Pulmonary artery endothelial cell (primary cell): ENCODE measurements at places on chromosomes 1 and 21.

GRCh38 chr1:2237773-2238172 lies 9.7 kb downstream of the SKI start:
- no peak for DNase-seq

DNA sequence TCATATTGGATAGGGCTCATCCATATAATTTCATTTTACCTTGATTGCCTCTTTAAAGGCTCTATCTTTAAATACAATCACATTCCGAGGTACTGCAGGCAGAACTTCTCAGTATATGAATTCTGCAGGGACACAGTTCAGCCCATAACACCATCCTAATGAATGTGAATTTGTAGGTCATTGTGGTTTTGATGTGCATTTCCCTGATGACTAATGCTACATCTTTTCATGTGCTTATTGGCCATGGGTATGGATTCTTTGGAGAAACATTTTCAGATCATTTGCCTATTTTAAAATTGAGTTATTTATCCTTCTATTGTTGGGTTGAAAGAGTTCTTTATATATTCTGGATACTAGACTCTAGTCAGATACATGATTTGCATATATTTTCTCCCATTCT lies 9.6 kb upstream of the RPS6KC1 start:
- no peak for DNase-seq

GRCh38 chr21:44466351-44466954 lies 11.1 kb downstream of the LRRC3 start:
- DNase-seq = no peak

DNA sequence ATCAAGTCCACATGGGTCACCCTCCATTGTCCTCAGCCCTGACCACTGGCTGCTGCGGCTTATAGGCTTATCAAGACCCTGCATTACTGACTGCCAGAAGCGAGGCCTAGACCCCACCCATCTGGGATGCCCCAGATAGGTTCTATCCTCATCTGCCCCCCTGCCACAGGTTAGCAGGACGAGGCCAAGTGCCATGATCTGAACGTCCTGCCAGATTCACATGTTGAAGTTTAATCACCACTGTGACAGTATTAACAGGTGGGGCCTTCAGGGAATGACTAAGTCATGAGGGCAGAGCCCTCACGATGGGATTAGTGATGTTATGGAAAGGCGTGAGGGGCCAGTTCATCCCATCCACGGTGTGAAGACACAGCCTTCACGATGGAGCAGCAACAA lies 6.2 kb upstream of the CPLANE2 start:
- DNase-seq = no peak

DNA sequence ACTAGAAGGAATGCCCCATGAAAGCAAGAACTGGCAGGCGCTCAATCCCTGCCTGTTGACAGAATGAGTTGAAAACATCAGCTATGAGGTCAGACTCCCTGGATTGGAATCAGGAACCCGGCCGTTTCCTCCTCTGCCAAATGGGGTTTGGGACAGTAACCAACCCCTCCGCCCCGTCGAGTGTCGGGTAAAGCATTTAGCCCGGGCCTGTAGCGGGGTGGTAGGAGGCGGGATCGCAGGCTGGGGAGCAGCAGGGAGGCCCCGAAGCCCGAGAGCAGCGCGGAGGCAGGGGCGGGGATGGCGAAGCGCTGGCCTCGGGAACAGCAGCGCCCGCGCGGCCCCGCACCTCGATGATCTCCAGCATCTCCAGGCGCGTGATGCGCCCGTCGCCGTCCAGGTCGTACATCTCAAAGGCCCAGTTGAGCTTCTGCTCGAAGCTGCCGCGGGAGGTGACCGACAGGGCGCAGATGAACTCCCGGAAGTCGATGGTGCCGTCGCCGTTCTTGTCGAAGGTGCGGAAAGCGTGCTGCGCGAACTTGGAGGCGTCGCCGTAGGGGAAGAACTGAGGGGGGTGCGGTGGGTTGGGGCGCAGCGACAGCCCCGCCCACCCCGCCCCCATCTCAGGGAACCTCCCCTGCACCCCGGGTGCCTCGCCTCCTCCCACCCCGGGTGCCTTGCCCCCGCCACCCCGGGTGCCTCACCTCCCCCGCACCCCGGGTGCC lies 7.5 kb downstream of the HPCAL4 start:
- DNase-seq = no peak

DNA sequence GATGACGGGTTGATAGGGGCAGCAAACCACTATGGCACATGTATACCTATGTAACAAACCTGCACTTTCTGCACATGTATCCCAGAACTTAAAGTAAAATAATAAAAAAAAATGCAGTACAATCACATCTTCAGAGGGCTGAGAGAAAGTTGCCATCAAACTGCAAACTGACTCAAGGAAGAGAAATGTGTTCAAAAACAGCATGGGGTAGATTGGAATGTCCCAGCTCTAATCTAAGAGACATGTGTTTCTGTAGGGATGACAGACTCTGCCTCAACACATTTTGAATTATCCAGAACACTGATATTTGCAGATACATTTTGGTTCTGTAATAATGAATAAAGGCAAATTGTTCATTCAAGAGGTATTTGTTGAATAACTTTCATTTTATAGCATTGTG lies 171.2 kb upstream of the RUNX1 start:
- DNase-seq = no peak

GRCh38 chr1:22494144-22494543 lies 42.5 kb downstream of the ZBTB40 start:
- DNase-seq = no peak

DNA sequence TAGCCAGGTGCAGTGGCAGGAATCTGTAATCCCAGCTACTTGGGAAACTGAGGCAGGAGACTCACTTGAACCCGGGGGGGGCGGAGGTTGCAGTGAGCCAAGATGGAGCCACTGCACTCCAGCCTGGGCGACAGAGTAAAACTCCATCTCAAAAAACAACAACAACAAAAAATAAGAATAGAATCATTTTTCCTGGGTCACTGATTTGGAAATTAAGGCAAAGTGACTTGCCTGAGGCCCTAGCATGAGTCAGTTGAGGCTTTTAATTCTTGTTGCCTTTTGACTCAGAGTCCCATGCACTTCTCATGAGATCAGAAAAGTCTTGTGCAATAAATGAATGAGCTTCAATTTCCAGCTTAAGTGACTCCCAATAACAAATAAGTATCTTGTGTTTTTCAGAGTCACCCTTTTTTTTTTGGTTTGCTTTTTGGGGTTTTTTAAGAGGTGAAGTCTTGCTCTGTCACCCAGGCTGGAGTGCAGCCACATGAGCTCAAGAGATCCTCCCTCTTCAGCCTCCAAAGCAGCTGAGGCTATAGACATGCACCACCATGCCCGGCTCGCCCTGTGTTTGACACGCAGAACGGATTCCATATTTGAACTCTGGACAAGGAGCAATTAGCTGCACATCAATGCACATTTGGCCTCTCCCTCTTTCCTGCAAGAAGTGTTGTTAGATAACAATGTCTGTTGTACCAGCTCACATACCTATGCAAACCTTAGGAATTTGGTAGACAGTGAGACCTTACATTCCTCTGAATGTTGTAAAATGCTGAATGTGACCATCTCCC lies 3.4 kb upstream of the PLEKHM2 start:
- no peak for DNase-seq

- no peak for DNase-seq
Measured at GRCh38 chr1:195082183-195082582, 1526.1 kb downstream of the KCNT2 start.

DNA sequence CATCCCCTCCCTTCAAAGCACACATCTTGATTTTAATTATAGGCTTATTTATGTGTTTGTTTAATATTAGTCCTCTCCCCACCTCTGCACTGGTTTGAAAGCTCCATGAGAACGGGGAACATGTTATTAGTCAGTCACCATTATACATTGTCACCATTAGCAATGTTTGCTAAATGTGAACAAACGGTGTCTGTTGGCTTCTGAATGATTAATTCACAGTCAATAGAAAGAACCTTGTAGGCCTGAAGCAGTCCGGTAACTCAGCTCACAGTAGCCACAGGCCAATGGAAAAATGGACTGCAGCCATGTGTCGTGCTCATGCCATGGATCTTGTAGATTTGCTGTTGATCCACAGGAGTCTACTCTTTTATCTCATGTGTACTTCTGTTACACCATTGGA lies 49.7 kb upstream of the NHLH2 start:
- DNase-seq = no peak

GRCh38 chr1:198167436-198167934 lies 10.7 kb downstream of the NEK7 start:
- DNase-seq = no peak

DNA sequence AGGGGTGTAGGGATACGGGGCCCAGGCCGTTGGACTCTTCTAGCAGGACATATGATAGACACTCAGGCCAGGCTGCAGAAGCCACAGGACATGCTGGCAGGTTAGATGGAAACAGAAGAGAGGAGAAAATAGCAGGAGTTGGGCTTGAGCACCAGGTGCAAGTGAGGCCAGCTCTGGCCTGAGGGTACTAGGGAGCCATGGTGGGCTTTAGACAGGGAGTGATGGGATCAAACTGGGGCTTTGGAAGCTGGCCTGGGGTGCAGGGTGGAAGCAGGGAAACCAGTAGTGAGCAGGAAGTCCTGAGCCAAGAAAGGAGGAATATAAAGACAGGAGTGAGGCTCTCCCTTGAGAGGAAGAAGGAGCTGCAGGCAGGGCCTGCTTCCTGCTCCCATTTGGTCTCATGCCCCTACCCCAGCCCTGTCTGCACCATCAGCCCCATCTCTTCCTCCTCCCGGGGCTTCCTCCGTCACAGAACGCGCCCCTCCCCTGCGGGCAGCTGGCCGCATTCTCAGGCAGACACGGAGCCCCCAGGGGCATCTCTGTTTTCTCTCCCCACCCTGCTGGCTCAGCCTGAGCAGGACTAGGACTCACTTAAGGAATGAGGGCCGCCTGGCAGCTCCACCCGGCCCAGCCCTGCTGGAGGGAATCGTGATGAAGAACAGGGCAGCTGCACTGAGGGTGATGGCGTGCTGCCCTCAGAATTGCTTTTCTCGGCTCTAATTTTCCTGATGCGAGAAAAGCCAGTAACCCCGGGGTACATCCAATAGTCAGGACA lies 165.5 kb upstream of the TMEM51 start:
- no peak for DNase-seq

DNA sequence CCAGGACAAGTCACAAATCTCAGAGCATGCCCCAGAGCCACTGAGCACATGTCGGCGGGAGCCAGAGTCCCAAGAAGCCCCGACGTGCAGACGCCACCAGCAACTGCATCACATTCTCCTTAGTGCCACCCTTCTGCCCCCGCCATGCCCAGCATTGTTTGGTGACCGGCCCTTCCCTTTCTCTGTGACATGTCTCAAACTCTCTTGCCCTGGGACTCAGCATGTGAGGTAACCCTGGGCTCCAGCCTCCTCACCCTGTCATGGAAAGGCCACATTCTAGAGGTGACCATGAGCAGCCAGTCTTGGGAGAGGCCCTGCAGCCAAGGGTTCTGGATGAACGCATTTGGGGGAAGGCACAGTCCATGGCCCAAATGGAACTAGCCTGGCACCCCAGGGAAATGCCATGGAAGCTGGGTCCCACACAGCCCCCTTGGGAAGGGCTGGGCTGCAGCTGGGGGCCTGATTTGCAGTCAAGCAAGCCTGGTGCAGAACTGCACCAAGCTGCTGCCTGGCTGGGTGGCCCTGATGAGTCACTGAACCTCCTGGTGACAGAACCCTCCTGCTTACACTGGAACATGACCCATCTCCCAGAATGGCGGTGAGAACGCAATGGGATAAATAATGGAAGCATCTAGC lies 94.4 kb downstream of the ITPKB start:
- no peak for DNase-seq

GRCh38 chr1:2951856-2952255 lies 69.4 kb upstream of the ACTRT2 start:
- no peak for DNase-seq
